ENCODE measurements at places on chromosomes 7 and 10.

DNA sequence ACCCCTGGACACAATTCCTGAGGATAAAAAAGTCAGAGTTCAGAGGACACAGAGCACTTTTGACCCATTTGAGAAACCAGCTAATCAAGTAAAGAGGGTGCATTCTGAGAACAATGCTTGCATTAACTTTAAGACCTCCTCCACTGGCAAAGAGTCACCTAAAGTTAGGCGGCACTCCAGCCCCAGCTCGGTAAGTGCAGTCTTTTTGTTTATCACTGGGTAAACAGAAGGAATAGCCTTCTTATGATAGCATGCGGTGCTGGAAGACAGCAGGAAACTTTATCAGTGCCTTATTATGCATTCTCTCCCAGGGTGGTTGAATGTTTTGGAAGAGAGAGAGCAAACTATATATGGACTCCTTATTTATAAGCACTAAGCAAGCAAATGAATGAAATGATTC lies 130.5 kb downstream of the CDK14 start:
- peak; percentile 8 for DNase-seq

- no peak for DNase-seq
These were observed 300.5 kb downstream of the KLF6 start for GRCh38 chr10:3484306-3485056.

GRCh38 chr7:108114117-108114841 lies 15.9 kb downstream of the LAMB4 start:
- DNase-seq: no peak

- DNase-seq: no peak
These were observed 29.1 kb downstream of the FIGNL1 start for GRCh38 chr7:50421043-50421442.

DNA sequence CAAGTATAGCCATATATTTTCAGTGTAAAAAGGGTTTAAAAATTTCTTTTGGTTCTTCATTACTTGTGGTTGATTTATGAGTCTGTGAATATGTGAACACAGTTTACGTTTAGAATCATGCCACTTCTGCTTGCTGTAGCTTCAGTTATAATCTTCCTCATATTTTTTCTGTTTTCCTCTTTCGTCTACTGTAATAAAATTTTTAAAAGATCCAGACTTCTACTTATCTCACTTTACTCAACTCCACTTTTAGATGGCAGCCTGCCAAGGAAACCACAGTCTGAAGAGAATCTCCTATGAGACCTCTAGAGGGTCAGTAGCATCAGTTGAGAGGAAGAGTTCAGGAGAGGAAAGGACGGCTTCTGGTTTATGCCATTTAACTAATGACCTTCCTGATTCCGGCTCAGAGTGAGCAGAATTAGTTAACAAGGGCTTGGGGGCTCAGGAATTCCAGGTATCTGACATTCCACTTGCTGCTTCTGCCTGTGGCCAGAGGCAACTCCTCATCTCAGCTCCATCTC lies 21.4 kb downstream of the CREB5 start:
- DNase-seq: no peak

DNA sequence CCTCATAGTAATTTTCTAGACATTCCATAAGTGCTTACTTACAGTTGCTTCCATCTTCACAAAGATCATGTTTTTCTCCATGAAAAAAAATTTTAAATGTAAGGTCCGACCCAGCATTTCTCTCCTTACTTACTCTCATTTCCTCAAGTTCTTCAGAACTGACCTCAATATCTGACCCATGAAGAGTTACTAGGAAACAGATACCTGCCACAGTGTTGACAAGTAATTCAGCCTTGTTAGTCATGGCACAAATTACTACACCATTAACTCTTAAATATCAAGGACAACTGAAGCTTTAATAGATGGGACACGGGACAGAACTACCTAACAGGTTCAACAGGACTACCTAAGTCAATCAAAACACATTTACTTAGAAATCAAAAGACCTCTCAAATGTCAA lies 316.2 kb downstream of the POM121L12 start:
- no peak for DNase-seq

DNA sequence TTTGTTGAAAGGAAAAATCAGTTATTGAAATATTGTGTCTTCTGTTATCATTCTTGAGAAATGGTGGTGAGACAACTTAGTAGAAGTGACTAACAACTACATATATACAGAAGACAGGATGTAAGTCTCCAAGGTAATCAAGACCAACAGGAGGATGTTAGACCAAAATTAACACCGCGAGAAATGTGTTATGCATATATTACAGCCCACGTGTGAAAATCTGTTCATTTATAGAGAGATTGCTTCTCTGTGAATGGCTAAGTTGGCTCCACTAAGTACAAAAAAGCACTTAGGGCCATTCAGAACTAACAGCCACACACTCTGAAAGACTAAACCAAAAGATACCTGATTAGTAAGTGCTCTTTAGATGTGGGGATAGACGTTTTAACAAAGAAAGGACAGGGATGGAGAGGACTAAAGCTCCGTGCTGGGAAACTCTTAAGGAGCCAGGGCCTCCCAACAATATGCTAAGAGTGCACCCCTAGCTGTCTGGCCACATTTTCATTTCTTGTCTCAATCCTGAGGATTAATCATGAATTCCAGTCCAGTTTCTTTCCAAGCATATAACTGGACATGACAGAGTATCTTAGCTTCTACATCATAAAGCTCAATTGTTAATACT lies 26.5 kb downstream of the HDAC9 start:
- DNase-seq: no peak

DNA sequence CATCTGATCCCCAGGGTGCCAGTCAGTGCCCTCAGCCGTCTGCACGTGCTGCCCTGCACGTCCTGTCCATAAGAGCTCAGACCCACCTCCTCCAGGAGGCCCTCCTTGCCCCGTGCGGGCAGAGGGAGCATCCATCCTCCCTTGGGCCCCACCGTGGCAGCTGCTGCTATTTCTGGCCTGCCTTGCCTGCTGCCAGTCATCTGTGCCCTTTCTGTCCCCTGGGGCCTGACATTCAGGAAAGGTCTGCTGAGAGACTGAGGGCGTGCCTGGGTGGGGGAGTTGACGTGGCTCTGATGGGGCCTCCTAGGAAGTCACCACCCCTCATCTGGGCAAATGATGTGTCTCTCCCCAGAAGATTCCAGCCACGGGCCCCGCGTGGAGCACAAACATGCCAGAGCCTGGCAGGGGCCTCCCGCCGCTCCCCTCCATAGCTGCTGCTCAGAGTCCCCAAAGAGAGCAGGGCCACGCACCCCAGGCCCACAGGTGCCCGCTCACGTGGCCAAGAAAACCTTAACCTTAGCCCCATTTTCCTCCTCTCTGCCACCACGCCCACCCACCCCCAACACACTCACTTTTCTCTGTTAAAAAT lies 21.8 kb downstream of the DPYSL4 start:
- no peak for DNase-seq

GRCh38 chr10:7529638-7530037 lies 118.8 kb upstream of the SFMBT2 start:
- peak; percentile 23 for DNase-seq

DNA sequence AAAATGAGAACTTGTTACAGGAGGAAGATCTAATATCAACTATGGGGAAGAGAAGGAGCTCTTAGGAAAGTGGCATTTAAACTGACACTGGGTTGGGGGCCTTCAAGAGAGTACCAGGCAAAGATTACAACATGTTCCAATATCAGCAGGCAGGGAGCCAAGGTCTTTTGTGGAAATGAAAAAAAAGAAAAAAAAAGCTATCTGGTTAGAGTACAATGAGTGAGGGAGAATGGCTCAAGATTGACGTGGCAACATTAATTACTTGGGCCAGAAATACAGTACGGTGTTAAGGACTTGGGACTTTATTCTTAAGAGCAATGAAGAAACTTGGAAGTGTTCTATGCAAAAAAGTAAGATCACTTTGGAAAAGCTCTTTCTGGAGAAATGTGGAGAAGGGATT lies 132.3 kb upstream of the CDK1 start:
- no peak for DNase-seq

- DNase-seq: peak; percentile 62
These were observed 613 bp downstream of the USP6NL start for GRCh38 chr10:11610826-11611247.

DNA sequence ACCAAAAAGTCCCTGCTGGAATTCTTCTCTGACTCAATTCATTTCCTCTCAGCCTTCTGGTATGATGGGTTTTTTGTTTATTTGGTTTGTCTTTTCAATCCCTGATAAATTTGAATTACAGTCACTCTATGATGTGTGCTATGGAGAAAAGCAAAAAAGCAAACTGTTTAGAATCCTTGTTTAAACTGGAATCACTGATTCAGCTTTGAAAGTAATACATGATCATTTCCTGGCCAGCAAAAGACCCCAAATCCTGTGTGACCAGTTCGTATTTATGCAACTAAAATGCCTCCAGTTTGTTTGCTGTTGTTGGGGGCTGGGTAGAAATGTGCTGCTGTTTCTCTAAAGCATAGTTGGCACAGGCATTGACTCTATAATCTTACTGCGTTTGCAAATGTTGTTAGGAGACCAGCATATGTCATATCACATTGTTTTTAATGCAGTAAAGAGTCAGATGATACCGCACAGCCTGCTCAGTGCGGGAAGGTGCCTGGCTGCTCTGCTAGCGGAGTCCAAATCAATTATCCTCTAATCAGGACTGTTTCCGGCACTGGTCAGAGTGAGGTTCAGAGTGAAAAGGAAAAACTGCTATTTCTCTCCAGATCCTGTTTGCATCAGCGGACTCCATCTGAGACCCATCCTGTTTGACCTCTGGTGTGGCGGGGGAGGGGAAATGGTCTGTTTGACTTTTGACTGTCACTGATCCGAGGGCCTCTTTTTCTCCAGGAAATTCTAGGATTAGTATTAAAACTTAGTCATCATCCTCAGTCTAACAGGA lies 40.6 kb upstream of the ADD3 start:
- DNase-seq: peak; percentile 32

DNA sequence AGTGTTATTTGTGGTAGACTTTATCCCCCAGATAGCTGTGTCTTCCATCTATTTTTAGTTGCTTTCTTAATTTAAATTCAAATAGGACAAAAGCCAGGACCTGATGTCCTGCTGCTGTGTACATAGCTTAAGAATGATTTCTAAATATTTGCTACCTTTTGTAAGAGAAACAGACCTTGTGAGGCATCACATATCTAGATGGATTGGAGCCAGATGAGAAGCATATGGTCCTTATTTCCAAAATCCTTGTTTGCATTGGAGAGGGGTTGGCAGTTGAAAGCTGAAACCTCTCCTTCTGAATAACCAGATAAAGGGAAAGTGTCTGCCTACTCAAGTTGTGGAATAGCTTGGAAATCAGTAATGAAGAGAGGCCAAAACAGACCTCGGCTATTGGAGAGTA lies 50.7 kb upstream of the AMPH start:
- no peak for DNase-seq

DNA sequence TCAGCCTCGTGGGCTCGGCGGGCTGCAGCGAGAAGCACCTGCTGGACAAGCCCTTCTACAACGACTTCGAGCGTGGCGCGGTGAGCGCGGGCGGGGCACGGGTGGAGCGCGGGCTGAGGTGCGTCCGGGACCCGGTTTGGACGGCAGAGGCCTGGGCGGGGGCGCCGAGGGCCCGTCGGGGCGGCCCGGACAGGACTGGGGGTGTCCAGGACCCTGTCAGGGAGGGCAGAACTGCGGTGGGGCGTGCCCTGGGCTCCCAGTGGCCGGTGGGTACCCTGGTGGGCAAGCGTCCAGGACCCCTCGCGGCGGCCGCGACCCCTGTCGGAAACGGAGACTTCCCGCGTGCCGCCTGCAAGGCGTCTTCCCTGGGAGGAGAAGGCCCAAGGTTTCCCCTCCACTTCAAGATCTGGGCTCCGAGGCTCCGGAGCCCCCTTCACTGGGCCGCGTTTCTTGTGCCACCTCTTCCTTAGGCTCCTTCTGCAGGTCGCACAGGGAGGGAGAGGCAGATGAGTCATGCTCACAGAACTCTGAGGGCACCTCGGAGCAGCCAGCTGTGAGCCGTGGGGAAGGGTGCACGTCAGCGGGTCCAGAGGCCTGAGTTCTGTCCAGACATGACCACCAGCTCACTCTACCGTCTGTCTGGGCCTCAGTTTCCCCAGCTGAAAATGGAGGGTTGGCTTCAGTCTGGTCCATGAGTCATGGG lies 485 bp downstream of the ALOX5 start:
- DNase-seq: peak; percentile 9

GRCh38 chr10:74293686-74294371 lies 142.8 kb downstream of the ADK start:
- DNase-seq: peak; percentile 52

GRCh38 chr10:88546497-88546896 lies 36.6 kb downstream of the RNLS start:
- no peak for DNase-seq

GRCh38 chr10:117762819-117763172 lies 220.2 kb downstream of the EMX2 start:
- peak; percentile 55 for DNase-seq

DNA sequence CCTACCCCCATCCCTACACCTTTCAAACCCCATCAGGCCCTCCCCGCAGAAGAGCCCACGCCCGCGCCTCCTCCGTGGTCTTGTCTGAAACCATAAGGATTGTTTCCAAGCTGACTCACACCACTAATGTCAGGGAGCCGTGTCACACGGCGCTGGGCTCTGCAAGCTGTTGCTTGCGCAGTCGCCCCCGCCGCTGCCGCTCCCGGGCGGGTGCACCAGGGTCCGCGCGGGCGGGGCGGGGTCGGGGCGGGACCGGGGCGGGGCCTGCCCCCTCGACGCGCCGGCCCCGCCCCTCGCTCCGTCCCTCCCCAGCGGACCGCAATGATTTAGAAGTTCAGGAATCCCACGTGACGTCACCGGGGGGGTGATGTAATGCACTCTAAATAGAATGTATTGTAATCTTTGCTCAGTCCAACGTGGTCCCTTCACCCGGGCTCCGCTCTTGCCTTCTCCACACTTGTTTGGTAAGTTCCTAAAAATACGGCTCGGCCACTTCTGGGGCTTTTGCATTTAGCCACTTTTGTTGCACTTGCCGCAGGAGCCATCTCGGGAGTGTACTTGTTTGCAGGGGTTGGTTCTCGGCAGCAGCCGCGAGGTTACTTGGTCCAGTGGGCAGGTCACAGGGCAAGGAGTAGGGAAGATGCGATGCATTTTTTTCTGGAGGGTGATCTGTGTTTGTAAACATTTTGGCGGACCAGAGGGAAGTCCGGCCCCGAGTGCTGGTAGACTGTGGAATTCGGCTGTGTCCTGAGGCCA lies 3.2 kb upstream of the CREB5 start:
- DNase-seq: peak; percentile 97

GRCh38 chr10:29969255-29970011 lies 90.0 kb downstream of the JCAD start:
- no peak for DNase-seq

DNA sequence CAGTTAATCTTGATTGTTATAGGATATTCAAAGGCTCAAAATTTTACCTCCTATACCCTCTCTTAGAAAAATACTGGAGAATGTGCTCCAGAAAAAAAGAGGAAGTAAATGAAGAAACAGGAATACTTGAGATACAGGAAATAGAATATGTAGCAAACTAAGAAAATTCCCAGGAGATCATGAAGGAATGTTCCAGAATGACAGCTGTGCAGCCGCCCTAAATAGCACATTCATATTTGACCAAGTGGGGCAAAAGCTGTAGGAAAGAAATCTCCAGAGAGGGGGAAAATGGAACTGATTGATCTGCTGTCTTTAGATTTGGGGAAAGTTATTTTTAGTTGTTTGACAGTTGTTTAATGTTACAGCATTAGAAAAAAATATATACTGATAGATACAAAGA lies 46.2 kb upstream of the ZEB1 start:
- no peak for DNase-seq
